ENCODE measurements at places on chromosomes 7 and 10.

DNA sequence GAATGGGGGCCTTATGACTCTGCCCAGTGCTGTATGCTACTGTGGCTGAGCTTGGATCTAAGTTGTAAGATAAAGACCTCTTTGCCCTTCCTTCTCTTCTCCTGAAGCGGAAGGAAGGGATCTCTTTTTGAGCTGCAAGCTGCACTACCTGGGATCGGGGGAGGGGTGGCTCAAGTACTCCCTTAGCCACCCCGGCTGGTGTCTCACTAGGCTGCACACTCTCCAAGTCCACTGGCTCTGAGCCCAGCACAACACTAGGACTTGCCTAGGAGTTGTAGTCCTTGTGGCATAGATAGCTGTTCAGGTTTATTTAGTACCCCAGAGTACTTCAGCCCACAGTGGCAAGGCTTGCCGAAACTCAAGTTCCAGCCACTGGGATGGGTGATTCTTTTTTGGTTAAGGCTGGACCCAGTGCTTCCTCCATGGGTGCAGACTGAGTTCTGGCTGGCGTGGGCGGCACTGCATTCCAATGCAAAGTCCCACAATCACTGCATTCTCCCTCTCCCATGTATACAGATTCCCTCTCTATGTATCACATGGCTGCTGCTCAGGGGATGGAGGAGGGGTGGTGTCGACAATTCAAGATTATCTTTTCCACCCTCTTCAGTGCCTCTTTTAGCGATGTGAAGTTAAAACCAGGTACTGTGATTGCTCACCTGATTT, 76.2 kb upstream of the SLC25A13 start:
- DNase-seq = no peak

GRCh38 chr10:131159771-131160170, 151.8 kb downstream of the TCERG1L start:
- DNase-seq = no peak

- DNase-seq = no peak
These were observed 105.4 kb upstream of the LYZL1 start for GRCh38 chr10:29183301-29183945.

GRCh38 chr7:1641661-1642260, 28.3 kb upstream of the ELFN1 start:
- DNase-seq = no peak

DNA sequence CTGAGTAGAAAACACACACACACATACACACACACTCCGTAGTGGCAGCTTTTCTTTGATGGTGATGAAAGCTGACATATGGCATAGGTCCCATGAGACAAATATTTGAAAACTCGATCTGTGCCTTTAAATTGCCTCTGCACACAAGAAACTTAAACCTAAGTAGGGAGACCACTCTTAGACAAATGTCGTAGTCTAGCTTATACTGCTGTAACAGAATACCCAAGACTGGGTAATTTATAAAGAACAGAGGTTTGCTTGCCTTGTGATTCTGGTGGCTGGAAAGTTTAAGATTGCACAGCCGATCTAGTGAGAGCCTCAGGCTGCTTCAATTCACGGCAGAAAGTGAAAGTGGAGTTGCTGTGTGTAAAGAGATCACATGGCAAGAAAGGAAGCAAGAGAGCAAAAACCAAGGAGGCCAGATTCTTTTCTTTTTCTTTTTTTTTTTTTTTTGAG, 489.4 kb upstream of the SORCS1 start:
- DNase-seq = no peak

GRCh38 chr10:99630433-99630832, 10.2 kb upstream of the SLC25A28 start:
- no peak for DNase-seq

- DNase-seq = no peak
These were observed 67.7 kb downstream of the TACR2 start for GRCh38 chr10:69348816-69349541.

DNA sequence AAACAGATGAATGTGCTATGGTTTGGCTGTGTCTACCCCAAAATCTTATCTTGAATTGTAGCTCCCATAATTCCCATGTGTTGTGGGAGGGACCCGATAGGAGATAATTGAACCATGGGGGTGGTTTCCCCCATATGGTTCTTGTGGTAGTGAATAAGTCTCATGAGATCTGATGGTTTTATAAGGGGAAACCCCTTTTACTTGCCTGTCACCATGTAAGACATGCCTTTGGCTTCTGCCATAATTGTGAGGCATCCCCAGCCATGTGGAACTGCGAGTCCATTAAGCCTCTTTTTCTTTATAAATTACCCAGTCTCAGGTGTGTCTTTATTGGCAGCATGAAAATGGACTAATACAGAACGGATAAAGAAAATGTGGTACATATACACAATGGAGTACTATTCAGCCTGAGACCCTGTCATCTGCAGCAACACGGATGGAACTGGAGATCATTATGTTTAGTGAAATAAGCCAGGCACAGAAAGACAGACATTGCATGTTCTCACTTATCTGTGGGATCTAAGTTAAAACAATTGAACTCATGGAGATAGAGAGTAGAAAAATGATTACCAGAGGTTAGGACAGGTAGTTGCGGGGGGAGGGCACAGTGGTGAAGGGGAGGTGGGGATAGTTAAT, 587.6 kb upstream of the NRP1 start:
- no peak for DNase-seq

DNA sequence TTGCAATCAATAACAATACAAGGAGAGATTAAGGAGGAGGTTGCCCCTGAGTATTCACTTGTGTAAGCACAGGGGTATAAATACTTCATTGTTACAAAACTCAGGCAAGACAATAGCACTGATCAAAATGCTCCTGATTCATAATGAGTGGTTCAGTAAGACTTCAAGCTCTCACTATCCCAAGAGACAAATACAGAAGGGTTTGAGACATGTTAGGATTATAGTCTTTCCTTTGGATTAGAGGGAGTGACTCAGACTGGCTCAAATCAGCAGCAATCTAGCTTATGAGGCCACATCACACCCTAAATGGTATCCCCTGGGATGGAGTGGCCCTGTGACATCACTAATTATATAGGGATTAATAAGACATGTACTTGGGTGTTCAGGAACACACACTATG, 167.2 kb upstream of the HGF start:
- no peak for DNase-seq

DNA sequence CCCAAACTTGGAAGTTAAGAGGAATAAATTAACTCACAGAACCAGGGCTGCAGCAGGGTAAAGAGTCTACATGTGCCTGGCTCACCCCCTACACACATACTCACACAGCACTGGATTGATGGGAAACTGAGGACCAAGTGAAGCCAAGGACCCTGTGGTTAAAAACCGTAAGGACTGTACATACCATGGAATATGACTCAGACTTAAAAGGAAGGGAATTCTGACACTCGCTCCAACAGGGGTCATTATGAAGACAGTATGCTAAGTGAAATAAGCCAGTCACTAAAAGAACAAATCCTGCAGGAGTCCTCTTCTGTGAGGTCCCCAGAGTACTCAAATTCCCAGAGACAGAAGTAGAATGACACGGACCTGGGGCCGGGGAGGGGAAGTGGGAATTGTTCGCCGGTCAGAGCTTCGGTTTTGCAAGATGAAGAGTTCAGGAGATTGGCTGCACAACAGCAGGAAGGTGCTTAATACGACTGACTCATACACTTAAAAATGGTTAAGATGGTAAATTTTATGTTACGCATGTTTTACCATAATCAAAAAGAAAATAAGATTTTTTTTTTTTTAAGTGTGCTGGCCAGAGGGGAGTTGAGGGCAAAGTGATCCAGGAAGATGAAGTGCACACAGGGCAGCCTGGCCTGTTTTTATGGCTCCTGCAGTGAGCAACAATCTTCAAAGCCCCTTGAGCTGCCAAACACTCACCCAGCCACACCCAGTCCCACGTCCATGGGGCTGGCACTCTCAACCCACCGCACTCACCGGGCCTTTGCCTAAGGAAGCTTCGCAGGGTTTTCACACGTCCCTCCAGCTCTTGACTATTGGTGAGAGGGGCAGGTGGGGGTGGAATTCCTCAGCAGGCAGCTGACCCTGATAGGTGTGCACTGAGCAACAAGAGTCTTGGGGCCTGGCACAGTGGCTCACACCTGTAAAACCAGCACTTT, 26.4 kb downstream of the DRGX start:
- DNase-seq = no peak

- no peak for DNase-seq
These were observed 143.8 kb upstream of the SLC13A1 start for GRCh38 chr7:123343611-123344010.

- no peak for DNase-seq
These were observed 130.1 kb downstream of the NT5C2 start for GRCh38 chr10:103062854-103063590.

- no peak for DNase-seq
These were observed 906.7 kb downstream of the DNAJB9 start for GRCh38 chr7:109476409-109476808.

GRCh38 chr7:111053035-111053434, 37.9 kb upstream of the LRRN3 start:
- DNase-seq = no peak

- DNase-seq = no peak
These were observed 258.0 kb downstream of the CELF2 start for GRCh38 chr10:11275651-11276050.

GRCh38 chr10:47332371-47332770, 10.1 kb downstream of the GDF2 start:
- no peak for DNase-seq

DNA sequence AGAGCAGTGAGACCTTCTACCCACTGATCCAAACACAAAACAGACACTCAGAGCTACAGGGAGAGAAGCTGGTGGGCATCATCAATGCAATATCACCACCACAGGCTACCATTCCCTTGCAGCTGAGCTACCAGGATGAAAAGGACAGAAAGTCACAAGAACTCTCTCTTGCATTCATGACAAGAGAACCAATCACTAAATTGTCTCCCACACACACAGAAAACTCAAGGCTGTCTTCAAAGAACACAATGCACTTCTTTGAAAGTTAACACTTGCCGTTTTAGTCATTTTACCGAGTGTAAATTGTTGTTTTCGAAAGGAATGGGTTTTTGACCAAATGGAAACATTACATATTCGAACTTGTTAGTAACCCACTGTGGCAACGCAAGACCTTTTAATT, 626.6 kb downstream of the SORCS1 start:
- no peak for DNase-seq

DNA sequence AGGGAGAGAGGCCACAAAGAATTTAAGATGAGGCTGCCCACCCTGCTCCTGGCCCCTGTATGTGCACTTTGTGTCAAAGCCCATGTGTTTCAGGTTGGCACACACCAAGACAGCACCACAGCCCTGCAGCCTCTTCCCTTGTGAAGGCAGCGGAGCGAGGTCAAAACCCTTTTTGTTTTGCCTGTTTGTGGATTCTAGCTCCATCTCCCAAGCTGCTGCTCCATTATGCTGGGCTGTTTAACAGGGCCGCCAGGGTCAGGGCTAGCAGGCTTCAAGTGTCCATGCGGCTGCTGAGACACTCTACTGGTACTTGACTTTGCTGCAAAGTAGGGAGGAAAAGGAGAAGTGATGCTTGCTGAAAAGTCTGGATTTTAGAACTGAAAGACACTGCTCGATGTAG, 142.3 kb upstream of the EFCAB10 start:
- no peak for DNase-seq

- no peak for DNase-seq
These were observed 45.6 kb downstream of the TPST1 start for GRCh38 chr7:66250711-66251110.

GRCh38 chr10:126926568-126926967, 21.3 kb downstream of the DOCK1 start:
- no peak for DNase-seq

GRCh38 chr10:130928306-130928705, 383.2 kb downstream of the TCERG1L start:
- DNase-seq = no peak

DNA sequence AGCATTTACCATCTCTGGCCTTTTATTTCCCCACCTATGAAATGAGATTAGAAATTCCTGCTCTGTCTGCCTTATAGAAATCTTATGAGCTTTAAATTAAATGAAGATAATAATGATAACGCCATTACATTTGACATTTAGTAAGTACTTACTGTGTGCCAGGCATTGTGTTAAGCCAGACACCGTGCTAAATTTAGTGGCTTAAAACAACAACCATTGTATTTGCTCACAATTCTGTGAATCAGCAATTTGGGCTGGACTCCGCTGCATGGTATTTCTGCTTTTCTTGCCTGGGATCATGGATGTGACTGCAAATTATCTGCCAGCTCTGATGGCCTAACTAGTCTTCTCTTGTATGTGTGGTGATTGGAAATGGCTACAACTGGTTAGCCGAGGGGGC, 56.4 kb upstream of the CCDC6 start:
- DNase-seq = no peak

DNA sequence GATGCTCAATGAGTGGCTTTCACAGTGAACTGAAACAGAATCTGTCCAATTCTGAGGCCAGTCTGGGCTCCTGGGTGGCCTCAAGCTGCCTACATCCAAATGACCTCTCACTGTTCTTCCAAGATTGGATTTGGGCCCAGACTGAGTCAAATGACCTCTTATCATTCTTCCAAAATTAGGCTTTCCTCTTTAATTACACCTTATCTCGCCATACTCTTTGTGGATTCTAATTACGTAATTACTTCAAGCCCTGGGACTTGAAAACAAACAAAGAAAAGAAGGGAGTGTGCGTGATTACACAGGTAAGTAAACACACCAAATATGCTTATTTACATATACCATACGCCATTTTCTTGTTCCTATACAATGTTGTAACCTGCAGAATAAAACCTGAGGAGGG, 18.8 kb downstream of the SORBS1 start:
- no peak for DNase-seq

- DNase-seq = no peak
These were observed 59.4 kb upstream of the SVIL start for GRCh38 chr10:29694121-29694520.

- no peak for DNase-seq
These were observed 238.5 kb downstream of the CACNB2 start for GRCh38 chr10:18378766-18379165.

DNA sequence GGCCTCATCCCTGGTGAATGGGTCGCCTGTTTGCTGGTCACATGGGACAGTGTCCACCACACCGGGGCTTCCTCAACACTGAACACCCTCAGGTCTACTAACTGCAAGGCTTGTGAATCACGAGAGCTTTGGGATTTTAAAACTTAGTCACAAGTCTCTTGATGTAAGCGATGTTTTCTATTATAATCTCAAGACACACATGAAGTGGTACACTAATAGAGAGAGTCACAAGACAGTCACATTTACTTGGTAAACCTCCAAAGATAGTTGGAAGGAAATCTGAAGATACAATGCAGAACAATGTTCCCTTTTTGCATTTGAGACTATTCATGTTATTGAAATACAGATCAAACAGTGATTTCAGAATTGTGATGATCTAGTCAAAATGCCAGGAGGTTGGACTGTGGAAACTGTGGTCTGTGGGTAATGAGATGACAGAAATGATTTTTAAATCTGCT, 233.1 kb upstream of the KLF6 start:
- no peak for DNase-seq

DNA sequence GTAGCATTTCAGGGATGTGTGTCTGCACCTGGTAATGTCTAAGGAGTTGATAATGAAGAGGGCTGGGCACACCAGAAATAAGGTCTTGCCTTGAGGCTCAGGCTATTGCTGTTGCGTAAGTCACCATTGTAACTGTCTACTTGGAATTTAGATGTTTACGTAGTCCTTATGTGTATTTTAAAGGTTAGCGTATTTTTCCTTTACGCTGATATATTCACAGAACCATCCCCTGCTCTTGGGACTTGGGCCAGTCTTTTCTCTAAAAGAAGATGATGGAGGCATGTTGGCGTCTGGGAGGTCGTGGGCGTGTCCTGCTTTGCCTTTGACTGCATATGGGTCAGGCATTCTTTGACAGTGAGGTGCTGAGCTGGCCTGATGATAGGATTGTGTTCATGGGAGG, 14.7 kb downstream of the WDR37 start:
- no peak for DNase-seq

- DNase-seq = no peak
These were observed 179.3 kb downstream of the WNT2 start for GRCh38 chr7:117143580-117143979.

- DNase-seq = peak; percentile 35
These were observed at the start of gene EVX1 for GRCh38 chr7:27242555-27243339. EVX1 (plus strand) TSS chr7:27242802; CDS start chr7:27243031, 229 bp downstream.
